ENCODE measurements at places on chromosomes 3 and 15.
A peak's percentile ranks its signal among the peaks of the same experiment; 100 is the strongest.

- no peak for DNase-seq
Observed at GRCh38 chr15:61613729-61614128, 384.6 kb upstream of the RORA start.

- DNase-seq: no peak
Observed at GRCh38 chr3:69484507-69485393, 98.9 kb upstream of the FRMD4B start.

DNA sequence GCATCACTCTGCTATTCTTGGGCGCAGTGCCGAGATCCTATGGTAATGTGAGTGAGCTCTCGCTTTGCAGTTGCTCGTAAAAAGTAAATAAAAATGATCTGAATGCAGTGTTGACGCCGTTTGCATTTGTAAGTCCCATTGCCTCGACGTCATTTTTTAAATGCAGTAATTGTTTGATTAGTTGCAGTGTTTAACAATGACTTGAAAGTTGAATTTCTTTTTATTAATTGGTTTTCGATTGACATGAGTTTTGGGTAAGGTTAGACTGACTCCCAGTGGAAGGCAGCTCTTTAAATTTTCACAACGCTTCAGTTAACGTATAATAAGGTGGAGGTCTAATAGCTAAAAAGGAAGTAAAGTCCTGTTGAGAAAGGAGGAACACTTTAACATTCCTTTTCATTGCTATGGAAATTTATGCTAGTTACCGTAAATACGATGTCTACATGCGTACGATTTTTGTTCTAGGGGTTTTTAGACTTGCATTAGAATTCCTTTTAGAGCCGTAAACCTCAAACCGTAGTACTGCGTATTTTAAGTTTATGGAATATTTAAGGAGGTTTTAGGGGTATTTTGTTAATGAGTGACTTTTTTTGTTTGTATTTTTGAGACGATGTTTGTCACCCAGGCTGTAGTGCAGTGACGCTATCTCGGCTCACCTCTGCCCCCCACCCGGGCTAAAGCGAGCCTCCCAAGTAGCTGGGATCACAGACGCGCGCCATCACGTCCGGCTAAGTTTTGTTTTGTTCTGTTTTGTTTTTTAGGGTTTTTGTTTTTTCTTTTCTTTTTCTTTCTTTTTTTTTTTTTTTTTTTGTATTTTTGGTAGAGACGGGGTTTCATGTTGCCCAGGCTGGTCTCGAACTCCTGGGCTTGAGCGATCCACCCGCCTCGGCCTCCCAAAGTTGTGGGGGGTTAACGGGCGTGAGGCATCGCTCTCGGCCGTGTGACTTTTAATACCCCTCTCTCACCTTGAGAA is 1.4 kb downstream of the MORF4L1 start:
- peak; percentile 44 for DNase-seq

DNA sequence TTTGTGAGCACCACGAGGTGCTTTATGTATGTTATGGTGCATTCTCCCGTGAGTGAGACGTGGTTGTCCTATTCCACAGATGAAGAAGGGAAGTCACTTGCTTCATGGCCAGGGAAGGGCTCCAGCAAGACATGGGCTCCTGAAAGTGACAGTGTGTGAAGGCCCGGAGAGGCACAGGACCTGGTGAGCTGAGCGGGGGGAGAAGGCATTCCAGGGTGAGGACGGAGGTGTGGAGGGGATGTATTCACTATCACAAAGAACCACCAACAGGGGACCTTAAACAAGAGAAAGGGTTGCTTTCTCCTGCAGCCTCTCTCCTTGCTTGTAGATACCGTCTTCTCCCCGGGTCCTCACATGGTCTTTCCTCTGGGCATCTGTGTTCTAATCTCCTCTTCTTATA is 139.1 kb downstream of the FBLN2 start:
- no peak for DNase-seq

GRCh38 chr3:29763115-29763514 is 482.2 kb downstream of the RBMS3 start:
- peak; percentile 12 for DNase-seq

- no peak for DNase-seq
Observed at GRCh38 chr15:82958638-82959037, 6.1 kb upstream of the HOMER2 start.

- DNase-seq: no peak
Observed at GRCh38 chr3:140994316-140994715, 52.7 kb downstream of the SLC25A36 start.
